ENCODE measurements at places on chromosomes 6 and 20.
A peak's percentile ranks its signal among the peaks of the same experiment; 100 is the strongest.

DNA sequence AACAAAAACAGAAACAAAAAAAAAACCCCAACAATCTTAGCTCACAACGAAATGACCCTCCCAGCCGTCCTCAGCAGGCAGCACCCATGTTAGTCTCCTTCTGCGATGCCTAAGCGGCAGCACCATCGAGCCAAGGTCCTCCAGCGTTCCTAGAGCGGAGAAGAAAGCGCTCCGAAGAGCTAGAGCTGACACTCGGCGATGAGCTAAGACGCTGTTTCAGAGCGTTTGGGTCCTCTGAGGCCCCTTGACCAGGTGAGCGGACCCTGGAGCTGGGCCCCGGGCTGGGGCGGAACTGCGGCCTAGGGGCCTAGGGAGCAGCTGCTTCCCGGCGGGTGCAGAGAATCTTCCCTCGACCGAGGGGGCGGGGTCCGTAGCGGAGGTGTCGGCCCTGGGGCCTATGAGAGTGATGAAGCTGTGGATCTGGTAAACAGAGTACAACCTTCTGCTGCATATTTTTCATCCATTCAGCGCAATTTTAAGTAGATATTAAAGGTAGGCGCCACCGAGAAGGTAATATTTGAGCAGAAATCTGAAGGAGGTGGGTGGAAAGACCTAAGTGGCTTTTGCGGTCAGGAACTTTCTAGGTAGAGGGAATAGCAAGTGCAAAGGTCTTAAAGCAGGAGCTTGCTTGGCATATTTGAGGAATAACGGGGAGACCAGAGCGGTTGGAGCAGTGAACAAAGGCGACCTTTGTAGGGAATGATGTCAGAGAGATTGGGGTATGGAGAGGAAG lies at the start of gene ZSCAN26:
ZSCAN26 (plus strand) TSS at position 182 of the 733 bp plus-strand sequence. CDS start 4,777 bp downstream, outside the sequence.
- peak; percentile 93 for DNase-seq

DNA sequence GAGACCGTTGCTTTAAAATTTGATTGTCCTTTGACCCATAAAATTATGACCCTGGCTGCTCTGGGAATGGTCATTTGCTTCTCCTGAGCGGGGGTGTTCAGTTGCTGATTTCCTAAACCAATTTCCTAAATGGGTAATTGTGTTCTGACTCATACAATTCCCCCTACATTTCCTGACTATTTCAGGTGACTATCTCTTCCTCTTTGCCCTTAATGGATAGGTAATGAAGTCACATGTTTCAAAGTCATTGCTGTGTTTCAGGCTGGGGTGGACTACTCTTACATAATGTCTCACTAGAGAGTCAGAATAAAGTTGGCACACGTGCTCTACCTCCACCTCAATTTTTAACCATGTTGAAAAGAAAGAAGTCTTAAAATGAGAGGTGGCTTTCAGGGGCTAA lies 109.8 kb downstream of the DOK5 start:
- DNase-seq = no peak

- DNase-seq = peak; percentile 77
Measured at GRCh38 chr6:126227833-126228702, 111.8 kb upstream of the CENPW start.

GRCh38 chr20:57265997-57266290 lies 497 bp downstream of the BMP7 start:
- DNase-seq = no peak

DNA sequence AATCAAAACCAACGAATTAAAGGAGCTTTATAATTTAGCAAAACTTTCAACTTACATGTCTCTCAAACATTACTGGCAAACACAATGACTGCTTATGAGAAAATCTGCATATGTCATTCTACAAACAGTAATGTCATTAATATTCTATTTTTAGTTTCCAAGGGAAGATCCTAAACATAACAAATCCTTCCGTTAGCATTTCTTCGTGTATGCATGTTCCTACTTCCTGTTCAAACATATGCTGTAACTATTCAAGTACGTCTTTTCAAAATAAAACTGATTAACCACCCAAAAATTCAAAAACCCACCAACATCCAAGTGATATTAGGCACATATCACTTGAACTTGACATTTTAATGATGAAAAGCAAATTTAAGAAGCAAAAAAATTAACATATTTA lies 131.3 kb downstream of the HACE1 start:
- DNase-seq = no peak

Data from left kidney (tissue), 8 donors.